CD4-positive, alpha-beta T cell treated with Interleukin-12 subunit alpha and Interleukin-12 subunit beta, for 1 hour (primary cell): ENCODE measurements at places on chromosomes 1 and 21.

- no peak for DNase-seq
These were observed 142.4 kb upstream of the ETS2 start for GRCh38 chr21:38663282-38663681.

DNA sequence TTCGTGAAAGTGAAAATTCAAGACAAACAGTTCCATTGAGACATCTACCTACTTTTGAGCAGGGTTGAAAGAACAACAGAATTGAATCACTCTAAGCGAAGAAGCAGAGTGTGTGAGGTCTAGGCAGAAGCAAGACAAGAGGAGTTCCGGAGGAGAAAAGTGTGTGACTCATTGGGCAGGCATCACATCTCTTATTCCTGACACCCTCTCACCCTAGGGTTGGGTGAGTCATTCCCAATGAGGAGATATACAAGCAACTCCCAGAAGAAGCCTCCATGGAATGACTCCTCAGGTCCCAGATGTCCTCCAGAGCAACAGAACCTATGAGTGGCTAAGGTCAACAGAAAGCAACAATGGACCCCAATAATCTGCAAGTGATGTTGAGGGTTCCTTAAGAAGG is 138.1 kb downstream of the TPR start:
- DNase-seq, result no peak

- DNase-seq, result no peak
These were observed 11.5 kb upstream of the C1orf105 start for GRCh38 chr1:172408958-172409357.

DNA sequence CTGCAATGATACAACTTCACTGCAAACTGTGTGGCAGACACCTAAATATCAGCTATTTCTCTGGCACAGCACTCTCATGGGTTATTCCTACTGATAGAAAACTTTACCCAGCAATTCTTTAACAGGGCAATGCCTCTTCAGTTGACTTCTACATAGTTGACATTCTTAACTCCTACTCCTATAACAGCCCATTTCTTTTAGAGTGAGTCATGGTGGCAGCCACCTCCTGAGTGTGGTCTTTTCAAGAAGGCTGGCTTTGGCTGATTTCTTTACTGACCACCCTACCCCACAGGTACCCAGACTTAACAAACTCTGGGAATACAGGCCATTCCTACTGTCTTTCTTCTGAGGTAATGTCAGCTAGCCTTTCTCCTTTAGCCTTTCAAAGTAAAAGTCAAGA is 805.8 kb upstream of the ADGRL2 start:
- no peak for DNase-seq

DNA sequence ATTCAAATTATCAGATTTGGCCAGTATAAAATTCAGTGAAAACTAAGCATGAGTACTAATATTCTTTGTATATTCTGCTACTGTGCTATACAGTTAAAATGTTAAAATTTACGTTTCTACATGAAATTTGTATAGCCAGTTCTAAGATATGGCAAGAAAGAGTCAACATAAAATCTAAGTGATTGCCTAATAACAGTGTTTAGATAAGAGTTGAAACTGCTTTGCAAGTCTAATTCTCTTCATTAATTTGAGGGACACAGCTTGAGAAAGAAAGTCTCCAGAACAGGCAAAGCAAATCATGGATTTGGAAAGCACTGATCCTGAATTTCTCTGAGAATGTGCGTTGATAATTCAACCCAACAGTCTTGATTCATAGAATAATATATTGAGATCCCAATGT is 630.9 kb upstream of the USP24 start:
- no peak for DNase-seq

DNA sequence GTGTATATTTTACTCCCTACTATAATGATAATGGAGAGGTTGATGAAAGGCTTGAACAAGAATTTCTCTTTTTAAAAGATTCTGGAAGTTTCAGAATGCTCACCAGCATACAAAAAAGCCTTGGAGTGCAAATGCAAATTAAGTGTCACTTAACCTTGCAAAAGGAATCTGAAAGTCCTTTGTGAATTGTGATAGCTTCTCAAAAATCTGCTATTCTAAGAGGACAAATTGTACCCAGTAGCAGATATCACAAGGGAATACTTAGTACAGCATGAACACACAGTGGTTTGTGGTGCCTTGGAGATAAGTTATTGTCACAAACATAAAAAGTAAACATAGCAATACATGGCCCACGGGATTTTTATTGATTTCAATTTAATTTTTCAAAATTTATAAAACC is 1208.3 kb upstream of the B3GALT2 start:
- DNase-seq, result no peak

- DNase-seq, result no peak
These were observed 99.6 kb upstream of the C8B start for GRCh38 chr1:57065442-57065841.

DNA sequence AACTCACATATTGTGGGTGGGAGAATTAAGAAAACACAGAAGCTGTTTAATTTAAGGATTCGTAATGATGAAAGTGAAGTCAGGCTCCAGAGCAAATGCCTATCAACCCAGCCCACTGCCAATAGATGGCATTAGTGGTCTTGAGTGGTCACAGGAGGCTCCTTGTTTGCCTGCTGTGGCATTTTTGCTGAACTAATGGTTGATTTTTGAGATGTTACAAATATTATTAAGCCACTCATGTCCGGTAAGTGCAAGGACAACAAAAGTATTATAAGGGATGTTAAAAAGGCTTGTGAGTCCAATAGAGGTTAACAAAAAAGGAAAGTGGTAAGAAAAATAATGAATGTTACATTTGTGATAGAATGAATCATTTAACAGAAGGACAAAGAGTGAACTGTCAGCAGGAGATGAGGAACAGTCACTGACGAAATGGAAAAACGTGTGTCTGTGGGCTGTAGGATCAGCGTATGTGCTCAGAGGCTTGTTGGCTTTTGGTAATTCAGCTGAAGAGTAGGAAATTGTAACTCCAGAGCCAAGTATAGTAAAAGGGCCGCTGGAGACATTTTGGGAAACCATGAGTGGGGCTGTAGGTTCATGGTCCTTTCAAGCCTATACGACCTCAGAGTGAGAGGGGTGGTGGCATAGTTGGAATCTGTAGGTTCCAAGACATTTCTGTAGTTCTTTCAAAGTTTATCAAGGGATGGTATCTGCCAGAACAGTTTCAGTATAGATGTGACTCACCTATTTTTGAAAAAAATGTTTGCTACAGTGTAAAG is 11.2 kb downstream of the SFT2D2 start:
- DNase-seq, result no peak

DNA sequence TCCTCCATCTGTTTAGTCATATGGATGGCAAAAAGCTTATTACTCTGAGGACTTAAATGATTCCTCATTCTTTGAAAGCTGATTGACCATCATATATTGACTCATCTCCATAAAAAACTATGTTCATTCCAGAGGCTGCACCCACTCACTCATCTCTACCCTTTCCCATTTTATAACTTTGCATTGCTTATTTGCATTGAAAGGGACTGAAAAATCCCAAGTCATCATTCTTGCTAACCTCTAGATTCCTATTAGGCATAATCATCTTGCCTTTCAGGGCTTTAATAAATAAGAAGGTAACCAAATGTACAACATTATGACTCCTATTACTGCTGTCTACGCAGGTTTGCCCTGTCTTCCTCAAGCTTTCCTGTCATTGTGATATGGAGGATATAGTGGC is 1180.3 kb upstream of the B3GALT2 start:
- no peak for DNase-seq

DNA sequence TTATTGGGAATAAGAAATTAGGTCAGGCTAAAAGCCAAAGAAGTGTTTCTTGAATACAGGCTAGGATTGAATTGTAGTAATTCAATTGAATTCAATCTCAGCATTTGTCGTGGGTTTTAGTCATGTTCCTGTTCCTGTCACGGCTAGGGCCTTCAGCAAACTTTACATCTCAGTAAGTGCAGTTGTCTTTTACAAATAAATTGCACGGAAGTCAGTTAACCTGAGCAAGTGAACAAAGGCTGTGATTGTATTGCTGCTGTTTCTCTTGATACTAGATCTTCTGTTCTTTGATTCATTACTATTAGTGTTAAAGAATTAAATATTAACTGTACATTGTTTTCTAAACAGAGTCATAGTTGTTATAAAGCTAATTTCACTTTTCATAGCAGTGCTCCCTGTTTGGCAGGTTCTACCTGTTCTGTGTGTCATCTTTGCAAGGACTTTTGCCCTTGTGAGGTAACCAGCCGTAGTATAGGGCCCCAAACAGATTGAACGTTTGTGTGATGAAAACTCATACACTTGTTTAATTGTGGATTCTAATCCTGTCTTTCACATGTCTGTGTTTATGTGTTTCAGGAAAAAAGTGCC is 164.4 kb downstream of the EDEM3 start:
- no peak for DNase-seq

DNA sequence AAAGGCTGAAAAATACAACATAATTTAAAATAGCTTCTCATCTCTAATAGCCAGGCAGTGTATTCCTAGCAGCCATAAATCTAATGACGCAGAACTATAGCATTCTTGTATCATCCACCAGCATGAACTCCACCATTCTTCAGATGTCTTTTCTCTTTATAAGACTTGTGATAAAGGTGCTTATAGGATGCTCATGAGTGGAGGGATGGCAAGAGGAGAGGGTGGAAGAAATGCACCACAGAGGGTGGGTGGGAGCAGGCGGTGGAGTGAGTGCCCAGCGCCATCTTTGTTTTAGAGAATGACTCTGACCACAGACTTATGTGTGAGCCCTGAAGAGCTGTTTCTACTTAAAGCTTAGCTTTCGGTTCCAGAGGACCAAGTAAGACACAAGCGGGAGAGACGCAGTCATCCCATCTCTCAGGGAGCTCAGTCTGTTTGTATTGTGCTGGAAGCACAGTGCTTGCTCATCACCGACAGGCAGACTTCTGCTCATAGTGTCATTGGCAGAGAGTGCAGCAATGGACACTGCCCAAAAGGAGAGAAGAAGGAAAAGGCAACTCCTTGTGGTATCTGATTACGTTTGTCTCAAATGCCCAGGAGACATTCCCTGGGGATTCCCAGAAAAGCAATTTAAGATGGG is 65.6 kb downstream of the KCNJ15 start:
- no peak for DNase-seq

GRCh38 chr1:209797978-209798639 is 7.8 kb downstream of the IRF6 start:
- no peak for DNase-seq

DNA sequence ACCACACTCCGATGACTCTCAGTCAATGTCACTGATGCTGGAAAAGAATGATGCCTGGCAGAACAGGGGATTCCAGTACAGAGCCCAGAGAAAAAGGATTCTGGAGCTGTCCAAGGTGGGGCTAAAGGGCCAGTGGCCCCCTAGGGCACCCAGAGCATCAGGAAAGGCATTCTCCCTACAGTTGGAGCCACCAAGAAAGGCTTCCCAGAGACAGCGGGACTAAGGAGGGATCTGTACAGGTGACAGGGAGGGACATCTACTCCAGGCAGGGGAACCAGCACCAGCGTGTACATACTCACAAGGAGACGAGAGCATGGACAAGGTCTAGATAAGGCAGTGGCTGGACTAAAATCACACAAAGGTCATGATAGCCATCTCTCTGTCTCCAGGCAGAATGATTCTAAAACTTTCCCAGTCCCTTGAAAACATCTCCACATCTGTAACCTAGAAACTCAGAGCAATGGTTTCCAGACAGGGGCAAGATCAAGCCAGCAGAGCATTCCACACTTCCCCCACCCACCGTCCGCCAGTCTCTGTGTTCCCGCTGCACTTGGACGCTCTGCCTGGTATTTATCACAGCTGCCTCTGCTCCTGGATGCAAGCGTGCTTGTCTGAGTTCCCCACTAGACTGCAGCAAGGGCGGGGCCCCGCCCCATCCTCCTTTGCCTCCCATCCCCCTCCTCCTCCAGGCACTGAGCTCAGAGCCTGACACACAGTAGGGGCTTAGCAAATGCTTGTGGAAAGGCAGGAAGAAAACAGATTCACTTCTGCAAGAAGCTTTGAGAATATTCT is 111.6 kb upstream of the ZC3H12A start:
- DNase-seq, result no peak

DNA sequence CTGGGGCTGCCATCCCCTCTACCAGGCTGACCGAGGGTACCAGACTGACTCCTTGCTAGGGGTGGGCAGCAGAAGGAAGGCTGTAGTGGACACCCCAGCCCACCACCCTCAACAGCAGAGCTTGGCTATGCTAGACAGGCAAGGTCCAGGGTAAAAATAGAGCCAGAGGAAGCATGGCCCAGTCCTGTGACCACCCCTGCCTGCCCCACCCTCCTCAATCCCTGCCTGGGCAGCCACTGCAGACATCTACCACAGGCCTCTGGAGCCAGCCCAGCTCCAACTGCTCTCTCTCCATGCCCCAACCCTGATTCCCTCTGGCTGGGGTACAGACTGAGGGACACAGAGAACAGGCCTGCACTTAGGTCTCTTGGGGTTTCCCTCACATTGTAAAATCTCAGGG is 1.7 kb downstream of the S100A1 start:
- no peak for DNase-seq

- no peak for DNase-seq
These were observed 17.7 kb downstream of the TNR start for GRCh38 chr1:175725684-175726083.

GRCh38 chr21:25456672-25457071 is 150.6 kb downstream of the MRPL39 start:
- peak; percentile 60 for DNase-seq

GRCh38 chr21:41557884-41558283 is 49.9 kb upstream of the TMPRSS2 start:
- DNase-seq, result no peak

DNA sequence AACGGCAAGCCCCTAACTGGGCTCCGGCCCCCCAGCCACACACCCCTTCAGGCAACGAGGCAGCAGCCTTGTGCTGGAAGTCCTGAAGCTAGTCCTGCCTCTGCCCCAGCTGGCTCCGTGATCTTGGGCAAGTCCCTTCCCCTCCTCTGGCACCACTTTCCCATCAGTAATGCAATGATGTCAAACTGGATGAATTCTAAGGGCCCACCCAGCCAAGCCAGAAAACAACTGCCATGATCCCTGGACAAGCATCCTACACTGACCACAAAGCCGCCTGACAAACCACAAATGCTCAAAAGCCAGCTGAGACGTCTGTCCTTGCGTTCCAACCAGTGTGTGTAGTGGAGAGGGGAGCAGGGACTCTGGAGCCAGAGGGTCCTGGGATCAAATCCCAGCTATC is 26.8 kb downstream of the IFFO2 start:
- DNase-seq, result no peak

DNA sequence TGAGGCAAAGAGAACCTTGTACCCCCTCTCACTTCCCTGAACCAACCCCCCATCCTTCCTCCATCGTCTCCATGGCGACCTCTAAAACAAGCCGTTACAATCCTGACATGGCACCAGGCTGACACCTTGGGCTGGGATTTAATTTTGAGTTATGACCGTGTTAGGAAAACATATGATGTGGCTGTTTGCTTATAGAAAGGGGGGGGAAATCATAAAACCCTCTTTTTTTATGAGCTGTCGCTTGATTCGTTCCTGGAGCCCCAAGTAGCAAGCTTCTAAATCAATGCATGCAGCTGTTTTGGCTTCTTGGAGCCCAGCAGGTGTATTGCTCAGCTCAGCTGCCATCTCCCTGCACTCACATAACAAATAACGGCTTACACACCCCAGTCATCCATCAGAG is 301.2 kb upstream of the SPAG17 start:
- DNase-seq, result no peak

DNA sequence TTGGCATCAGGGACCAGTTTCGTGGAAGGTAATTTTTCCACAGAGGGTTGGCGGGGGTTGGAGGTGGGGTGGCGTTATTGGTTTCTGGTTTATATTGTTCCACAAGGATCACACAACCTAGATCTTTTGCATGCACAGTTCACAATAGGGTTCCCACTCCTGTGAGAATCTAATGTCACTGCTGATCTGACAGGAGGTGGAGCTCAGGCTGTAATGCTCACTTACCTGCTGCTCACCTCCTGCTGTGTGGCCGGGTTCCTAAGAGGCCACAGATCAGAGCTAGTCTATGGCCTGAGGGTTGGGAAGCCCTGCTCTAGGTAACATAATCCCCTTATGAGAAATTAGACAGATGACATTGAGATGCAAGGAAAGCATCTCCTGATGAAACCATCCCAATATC is 12.6 kb downstream of the GBP5 start:
- DNase-seq, result no peak
